DMS153 (cell line): ENCODE measurements at places on chromosomes 7 and 10.
A peak's percentile ranks its signal among the peaks of the same experiment; 100 is the strongest.

DNA sequence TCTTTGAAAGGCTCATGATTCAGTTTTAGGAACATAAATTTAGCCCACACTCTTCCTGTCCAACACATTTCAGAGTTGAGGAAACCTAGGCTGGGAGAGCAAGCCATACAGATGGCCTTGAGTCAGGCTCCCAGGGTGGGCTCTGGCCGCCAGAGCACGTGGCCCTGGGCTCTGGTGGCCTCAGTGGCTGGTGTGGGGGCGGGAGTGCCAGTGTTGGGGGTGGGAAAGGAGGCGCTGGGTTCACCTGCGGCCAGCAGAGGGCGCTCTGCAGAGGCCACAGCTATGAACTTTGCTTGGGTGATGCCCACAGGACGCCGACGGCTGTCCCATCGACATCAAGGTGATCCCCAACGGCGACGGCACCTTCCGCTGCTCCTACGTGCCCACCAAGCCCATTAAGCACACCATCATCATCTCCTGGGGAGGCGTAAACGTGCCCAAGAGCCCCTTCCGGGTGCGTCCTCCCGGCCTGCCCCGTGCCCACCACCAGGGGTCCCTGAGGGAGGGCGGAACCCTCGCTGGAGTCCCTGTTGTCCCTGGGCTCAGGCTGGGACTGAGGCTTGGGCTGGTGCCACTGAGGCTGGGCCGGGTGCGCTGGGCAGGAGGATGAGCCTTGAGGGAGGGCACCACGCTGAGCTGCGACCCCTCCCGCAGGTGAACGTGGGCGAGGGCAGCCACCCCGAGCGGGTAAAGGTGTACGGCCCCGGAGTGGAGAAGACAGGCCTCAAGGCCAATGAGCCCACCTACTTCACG, 11.9 kb downstream of the FLNC start:
- DNase-seq: peak; percentile 37

GRCh38 chr10:113004069-113004618, 54.1 kb downstream of the TCF7L2 start:
- DNase-seq: no peak

- no peak for DNase-seq
Observed at GRCh38 chr10:102604439-102604841, 39.8 kb upstream of the TRIM8 start.

- DNase-seq: no peak
Observed at GRCh38 chr10:58451193-58451889, 61.3 kb upstream of the BICC1 start.

DNA sequence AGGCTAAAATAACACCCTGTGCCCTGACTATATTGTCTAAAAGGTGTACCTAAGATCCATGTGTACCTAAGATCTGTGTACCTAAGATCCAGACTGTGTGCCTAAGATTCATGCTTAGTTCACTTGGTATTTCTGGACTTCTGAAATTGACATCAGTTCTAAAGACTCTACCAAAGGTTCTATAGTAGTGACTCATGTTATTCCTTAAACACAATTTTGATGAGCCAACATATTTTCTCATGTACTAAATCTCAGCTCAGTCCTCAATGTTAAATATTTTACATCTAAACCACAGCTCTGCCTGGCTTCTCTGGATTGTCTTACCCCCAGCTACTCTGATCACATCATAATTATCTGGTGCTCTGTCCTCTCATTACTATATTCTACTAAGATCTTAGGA, 802.3 kb upstream of the SORCS1 start:
- no peak for DNase-seq

GRCh38 chr10:79487296-79488194, 24.8 kb upstream of the EIF5AL1 start:
- DNase-seq: peak; percentile 5

DNA sequence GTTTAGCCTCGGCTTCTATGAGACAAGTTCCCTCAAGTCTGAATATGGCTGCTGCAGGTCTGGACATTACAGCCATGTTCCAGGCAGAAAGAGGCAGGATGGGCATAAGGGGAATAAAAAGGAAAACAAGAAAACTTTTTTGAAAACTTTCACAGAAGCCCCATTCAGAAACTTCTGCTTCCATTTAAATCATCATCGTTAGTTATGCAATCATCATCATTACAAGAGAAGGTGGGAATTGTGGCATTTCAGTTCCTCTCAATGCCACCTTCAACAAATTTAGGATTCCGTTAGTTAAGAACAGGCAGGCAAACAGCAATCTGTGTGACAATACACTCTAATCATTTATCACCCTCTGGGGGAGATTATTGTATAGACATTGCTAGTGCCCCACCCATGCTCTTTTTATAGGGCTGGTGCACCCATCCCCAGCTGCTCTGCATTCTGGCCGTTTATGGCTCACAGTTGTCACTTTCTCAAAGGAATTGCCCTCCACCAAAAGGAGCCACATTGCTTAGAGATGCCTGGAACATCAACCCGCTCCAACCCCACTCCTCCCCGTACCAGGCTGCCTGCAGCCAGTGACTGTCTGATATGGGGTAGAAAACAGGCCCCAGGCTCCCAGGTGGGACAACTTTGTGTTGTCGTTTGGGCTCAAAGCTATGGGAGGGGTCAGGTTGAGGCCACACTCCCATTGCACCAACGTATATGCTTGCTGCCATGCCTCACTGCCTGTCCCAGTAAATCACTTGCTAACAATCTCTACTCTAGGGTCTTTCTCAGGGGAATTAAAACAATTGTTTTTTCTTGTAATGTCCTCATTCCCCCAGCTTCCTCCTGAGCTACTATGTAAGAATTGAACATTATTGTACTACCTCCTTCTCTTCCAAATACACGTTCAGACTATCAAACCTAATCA, 24.2 kb downstream of the ITGB8 start:
- no peak for DNase-seq

GRCh38 chr7:148234715-148235114, 355.9 kb upstream of the C7orf33 start:
- DNase-seq: no peak

DNA sequence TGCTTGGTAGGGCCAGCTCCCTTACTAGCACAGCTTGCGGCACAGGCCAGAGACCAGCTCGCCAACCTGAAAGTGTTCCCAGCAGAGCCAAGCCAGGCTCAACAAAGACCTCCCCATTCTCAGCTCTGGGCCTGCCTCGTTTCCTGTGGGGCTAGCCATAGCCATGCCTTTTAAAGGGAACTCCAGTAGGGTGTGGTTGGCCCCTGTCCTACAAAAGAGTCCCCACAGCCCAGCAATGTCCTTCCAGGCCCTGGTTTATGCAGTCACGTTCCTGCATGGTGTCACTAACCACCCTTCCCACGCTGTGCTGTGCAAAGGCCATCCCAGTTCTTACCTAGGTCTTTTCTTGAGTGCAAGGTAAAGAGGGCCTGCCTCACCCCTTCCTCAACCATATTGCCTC, 87.8 kb upstream of the LRRC4 start:
- DNase-seq: no peak

DNA sequence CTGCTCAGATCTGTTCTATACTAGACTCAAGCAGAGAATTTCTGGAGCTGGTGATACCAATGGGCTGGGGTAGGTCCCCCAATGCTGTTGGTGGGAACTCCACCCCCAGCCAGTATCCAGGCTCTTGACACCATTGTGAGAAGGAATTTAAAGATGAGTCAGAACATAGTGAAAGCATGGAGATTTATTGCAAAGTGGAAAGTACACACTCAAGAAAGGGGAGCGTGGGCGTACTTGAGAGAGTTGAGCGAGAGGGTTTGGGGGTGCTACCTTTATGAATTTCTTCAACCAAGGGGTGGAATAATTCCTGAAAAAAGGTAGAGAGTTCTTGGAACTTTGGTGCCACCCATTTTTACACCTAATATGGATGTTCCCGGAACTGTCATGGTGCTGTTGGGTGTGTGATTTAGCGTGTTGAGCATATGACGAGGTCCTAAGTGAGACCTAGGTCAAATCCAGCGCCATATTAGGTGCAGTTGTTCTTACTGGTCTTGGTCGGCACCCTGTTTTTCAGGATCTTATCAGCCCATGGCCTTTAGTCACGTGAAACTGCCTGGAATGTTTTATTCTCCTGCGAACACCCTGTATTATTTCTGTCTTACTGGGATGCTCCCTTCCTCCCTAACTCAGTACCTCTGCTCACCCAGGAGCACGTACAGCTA, 122.0 kb upstream of the AHR start:
- no peak for DNase-seq

DNA sequence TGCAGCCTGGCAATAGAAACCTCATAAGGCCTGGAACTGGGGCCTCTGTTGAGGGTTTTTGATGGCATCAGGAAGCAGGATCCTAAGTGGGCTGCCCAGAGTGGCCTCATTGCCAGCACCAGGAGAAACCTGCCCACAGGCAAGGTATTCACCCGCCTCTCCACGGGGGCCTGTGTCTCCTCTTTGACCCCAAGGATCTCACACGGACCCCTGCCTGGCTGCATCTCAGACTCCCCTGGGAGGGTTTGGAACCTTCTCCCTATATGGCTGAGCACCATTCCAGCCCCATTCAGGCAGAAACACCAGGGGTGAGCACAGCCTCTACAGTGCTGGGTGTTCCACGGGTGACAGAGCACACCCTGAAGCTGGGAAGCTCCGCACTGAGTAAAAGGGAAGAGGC, 14.6 kb upstream of the C10orf71 start:
- no peak for DNase-seq

- no peak for DNase-seq
Observed at GRCh38 chr7:149721084-149721601, 52.2 kb downstream of the ZNF467 start.

- DNase-seq: no peak
Observed at GRCh38 chr7:81068-81925, 111.1 kb upstream of the FAM20C start.

DNA sequence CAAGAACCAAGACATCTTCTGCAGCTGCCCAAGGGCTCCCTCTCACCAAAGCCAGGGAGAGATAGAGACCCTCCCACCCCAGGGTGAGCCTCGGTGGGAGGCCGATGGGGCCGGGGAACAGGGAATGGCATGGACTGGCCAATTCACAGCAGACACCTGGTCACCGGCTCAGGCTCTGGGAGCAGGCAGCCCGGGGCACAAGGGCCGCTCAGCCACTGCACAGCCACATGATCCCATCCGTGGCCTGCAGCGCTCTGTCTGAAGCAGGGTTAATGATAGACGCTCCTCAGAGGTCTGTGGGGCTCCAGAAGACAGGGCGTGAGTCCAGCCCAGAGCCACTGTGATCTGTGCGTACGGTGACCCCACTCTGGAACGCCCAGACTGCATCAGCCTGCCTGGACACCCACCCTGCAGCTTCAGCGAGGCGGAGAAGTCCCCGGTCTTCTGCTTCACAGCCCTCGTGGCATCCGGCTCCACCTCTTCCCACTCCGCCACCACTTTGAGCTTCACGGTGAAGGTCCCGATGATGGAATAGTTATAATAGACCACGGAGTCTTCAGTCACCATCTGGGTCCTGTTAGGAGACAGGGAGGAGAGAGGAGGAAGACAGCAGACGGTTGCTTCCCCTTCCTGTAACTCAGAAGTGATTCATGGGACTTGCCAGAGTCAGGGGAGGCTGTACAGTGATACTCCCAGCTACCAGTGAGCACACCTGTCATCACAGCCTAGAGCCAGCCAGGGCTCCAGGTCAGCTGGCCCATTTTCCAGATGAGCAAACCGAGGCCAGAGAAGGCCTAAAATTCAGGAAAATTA, 14.0 kb downstream of the TMEM130 start:
- DNase-seq: no peak

DNA sequence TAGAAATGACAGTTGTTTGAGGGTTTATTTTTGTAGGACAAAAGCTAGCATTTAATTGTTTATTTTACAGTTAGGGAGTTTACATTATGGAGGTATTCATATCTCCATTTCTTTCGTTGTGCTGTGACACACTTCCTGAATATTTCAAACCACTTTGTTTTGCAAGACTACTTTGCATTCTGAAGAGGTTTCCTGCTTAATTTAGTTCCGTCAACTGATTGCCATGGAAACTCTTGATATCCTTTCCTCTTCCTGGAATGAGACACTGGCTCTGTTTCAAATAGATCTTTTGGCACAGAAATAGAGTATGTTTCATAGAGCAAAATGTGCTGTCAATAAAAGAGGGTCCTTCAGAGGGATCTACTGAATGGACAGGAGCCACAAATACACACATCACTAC, 159.5 kb upstream of the AGR3 start:
- DNase-seq: peak; percentile 73

DNA sequence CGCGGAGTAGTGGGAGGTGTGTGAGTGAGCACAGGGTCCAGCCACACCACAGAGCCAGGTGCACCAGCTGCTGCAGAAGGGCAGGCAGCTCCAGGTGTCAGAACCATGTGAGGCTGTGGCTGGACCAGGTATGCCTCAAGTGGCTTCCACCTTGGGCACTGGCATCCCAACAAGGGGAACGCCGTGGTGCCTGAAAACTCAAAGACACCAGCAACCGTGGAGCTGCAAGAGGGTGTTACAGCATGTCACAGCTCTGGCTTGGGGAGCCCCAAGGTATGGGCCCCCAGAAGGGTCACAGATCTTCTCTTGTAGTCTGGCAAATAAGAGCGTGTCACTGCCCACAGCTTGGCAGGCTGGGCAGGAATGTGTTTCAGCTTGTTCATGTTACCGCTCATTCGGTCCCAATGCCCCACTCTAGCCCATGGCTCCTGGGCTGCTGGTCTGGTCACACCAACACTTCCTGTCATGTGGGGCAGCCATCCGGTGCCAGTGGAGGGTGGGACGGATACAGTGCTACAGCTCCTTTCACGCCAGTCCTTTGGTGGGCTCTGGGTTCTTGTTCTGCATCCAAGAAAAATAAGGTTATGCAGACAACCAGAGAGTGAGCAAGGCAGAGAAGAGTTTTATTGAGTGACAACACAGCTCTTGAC, 29.8 kb downstream of the STRA8 start:
- no peak for DNase-seq

DNA sequence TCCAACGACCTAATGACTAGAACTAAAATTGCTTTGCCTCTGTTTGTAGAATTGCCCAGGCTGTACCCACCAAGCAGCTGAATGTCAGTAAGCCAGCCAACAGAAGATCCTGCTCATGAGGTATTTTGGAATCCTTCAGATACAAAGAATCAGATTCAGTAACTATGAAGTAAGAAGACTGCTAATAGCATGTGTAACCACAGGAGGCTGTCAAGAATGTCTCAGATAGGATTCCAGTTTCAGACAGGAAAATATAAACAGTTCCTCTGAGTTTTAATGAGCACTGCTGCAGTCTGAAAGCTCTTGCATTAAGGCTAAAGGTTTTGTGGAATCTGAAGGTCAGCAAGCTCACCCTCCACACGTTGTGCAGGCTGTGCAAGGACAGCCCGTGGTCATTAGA, 112.6 kb upstream of the ADAM12 start:
- no peak for DNase-seq

GRCh38 chr10:22652988-22653481, 61.3 kb downstream of the PIP4K2A start:
- DNase-seq: no peak

- no peak for DNase-seq
Observed at GRCh38 chr10:22505911-22506685, 160.8 kb downstream of the SPAG6 start.

DNA sequence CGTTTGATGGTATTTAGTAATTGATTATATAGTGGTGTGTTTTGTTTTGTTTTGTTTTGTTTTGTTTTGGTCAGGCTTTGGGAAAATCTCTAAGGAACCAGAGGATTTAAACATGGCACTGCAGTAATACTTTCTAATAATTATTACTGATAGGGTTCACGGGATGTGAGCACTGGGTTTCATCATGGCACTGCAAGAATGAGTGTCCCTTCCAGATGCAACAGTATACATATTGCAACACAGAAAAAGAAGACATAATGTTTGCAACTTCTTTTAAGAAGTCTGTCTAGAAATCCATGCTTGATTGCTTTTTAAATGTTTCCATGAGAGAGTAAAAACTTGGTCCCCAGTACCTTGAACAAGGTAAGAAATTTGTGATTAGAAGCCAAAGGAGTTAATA, 2.2 kb upstream of the CDCA7L start:
- DNase-seq: no peak

GRCh38 chr7:127973832-127974231, 57.4 kb downstream of the LRRC4 start:
- DNase-seq: no peak

GRCh38 chr7:127914693-127915092, 116.5 kb downstream of the LRRC4 start:
- no peak for DNase-seq
